ENCODE measurements at places on chromosomes 1 and 21. TPM values are rescaled to one million over a fixed set of nuclear protein-coding genes. Genes with fewer than 3 reads are reported as not detected.

GRCh38 chr1:201545851-201546492 is 7.0 kb downstream of the NAV1 start:
- no peak overlapping the region for H3K27ac ChIP-seq
- peaks cover 4% of the 10 kb centered on the region for H3K4me1 ChIP-seq
- H3K36me3 ChIP-seq: no peaks in the 10 kb centered on the region
- no peak overlapping the region for H3K4me3 ChIP-seq
- no peak for DNase-seq

GRCh38 chr1:10674700-10675609 is 121.5 kb downstream of the CASZ1 start:
- no peak overlapping the region for H3K4me3 ChIP-seq
- no peaks in the 10 kb centered on the region for H3K36me3 ChIP-seq

DNA sequence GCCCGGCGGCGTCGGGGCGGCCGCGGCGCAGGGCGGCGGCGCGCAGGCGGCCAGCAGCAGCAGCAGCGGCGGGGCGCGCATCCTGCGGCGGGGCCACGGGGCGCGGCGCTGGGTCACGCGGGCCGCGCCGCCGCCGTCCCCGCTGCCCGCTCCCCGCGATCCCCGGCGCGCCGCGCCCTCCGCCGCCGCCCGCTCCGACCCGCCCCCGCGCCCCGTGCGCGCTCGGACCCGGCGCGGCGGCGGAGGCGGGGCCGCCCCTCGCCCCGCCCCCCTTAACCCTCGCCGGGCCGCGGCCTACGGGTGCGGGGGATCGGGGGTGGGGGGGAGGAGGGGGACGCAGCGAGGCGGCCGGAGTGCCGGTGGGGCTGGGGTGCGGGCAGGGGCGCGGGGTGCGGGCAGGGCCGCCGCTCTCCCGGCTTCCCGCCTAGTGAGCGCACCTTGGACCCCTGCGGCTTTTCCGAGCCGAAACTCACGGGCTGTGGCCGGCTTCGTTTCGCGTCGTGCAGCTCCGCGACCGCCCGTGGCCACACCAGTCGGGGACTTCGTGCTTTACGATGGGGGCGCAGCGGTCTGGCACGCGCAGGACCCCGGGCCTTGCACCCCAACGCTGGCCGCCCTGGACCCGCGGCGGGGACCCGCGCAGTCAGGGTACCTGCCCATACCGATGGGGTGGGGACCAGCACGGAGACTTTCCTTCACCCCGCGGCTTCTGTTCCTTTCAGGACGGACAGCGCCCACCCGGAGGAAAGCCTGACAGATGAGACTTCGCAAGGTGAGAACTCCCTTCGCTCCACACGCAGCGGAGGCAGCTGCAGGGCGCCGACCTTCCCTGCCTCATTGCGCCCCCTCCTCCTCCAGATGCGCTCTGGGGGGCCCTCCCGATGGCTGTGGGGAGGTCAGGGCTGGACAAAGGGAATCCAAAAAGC is at the start of gene FNDC10:
Gene FNDC10 (minus strand): TSS at position 201 of the 926 bp plus-strand sequence. CDS start 120 bp downstream, at position 81.
- H3K27ac ChIP-seq: no peak within 1 kb of the TSS
- peaks cover 19% of the 10 kb centered on the region for H3K4me1 ChIP-seq
- no peak for DNase-seq
- no peaks in the 10 kb centered on the region for H3K36me3 ChIP-seq
- peak within 1 kb of the TSS; percentile 44 for H3K4me3 ChIP-seq

DNA sequence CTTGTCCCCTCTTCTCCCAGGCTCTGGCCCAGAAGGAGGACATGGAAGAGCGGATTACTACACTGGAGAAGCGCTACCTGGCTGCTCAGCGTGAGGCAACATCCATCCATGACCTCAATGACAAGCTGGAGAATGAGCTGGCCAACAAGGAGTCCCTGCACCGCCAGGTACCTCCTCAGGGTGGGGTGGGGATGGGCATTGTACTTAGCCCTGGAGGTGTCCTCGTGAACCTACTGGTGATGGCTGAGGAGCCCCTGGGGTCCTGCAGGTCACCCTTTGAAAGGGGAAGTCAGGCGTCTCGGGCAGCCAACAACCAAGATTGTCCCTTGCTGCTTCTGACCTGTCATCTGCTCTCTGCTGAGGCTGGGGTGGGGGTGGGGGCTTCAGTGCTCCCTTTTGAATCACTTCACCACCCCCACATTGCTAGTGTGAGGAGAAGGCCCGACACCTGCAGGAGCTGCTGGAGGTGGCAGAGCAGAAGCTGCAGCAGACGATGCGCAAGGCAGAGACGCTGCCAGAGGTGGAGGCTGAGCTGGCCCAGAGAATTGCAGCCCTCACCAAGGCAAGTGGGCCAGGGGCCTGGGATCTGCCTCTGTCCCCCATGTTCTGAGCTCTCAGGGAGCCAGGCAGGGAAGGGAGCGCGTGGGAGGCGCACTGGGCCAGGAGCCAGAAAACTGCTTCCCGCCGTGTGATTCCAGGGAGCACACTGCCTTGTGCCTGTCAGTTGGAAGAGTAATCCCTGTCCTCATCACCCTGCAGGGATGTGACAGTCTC is 19.7 kb downstream of the PPFIA4 start:
- no peak overlapping the region for H3K27ac ChIP-seq
- peaks cover 4% of the 10 kb centered on the region for H3K36me3 ChIP-seq
- H3K4me1 ChIP-seq: peaks cover 27% of the 10 kb centered on the region
- no peaks in the 10 kb centered on the region for H3K27me3 ChIP-seq
- no peak for DNase-seq

DNA sequence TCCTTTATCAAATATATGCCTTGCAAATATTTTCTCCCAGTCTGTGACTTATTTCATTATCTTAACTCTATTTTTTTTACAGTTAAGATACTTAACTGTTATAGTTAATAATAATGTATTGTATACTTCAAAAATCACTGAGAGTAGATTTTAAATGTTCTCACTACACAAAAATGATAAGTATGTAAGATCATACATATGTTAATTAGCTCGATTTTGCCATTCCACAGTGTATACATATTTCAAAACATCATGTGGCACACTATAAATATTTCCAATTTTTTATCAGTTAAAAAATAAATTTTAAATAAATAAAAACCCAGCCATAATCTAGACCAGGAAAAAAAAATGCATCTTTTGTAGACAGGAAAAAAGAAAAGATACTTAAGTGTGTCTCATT is 27.2 kb downstream of the CTTNBP2NL start:
- peaks cover 30% of the 10 kb centered on the region for H3K36me3 ChIP-seq
- no peaks in the 10 kb centered on the region for H3K4me1 ChIP-seq
- H3K27me3 ChIP-seq: no peaks in the 10 kb centered on the region
- H3K27ac ChIP-seq: no peak overlapping the region
- DNase-seq: no peak

GRCh38 chr1:71908303-71908702 is 374.0 kb downstream of the NEGR1 start:
- H3K27me3 ChIP-seq: no peaks in the 10 kb centered on the region
- no peaks in the 10 kb centered on the region for H3K4me1 ChIP-seq
- H3K36me3 ChIP-seq: no peaks in the 10 kb centered on the region
- DNase-seq: no peak

- DNase-seq: no peak
- no peaks in the 10 kb centered on the region for H3K27me3 ChIP-seq
- H3K4me3 ChIP-seq: no peak overlapping the region
These were observed 344.0 kb downstream of the CHRM3 start for GRCh38 chr1:239730378-239730777.

- H3K27ac ChIP-seq: no peak overlapping the region
- no peaks in the 10 kb centered on the region for H3K4me1 ChIP-seq
- DNase-seq: no peak
- H3K36me3 ChIP-seq: no peaks in the 10 kb centered on the region
- no peak overlapping the region for H3K4me3 ChIP-seq
- peaks cover 79% of the 10 kb centered on the region for H3K27me3 ChIP-seq
These were observed 401.2 kb downstream of the MATN1 start for GRCh38 chr1:30321996-30322858.

- peaks cover 31% of the 10 kb centered on the region for H3K27me3 ChIP-seq
- peak within 1 kb of the TSS; percentile 48 for H3K4me3 ChIP-seq
- peak; percentile 11 for DNase-seq
- H3K36me3 ChIP-seq: no peaks in the 10 kb centered on the region
- peaks cover 9% of the 10 kb centered on the region for H3K4me1 ChIP-seq
These were observed at the start of gene SLC30A10 for GRCh38 chr1:219927956-219928790. TSS of gene SLC30A10 (minus strand) at chr1:219928557. CDS start at chr1:219928440, 117 bp downstream.

GRCh38 chr1:113266788-113267187 is 123.5 kb upstream of the MAGI3 start:
- H3K4me3 ChIP-seq: no peak overlapping the region
- no peaks in the 10 kb centered on the region for H3K4me1 ChIP-seq
- no peak overlapping the region for H3K27ac ChIP-seq
- DNase-seq: no peak

- H3K4me3 ChIP-seq: no peak overlapping the region
- peak overlapping the region; percentile 59 for H3K27ac ChIP-seq
- no peaks in the 10 kb centered on the region for H3K36me3 ChIP-seq
These were observed 27.8 kb upstream of the LRRC38 start for GRCh38 chr1:13541435-13542215.

- no peaks in the 10 kb centered on the region for H3K36me3 ChIP-seq
- H3K27ac ChIP-seq: no peak overlapping the region
- no peak for DNase-seq
- H3K4me1 ChIP-seq: peaks cover 2% of the 10 kb centered on the region
- H3K4me3 ChIP-seq: no peak overlapping the region
- no peaks in the 10 kb centered on the region for H3K27me3 ChIP-seq
These were observed 13.3 kb downstream of the CYP4X1 start for GRCh38 chr1:47036764-47037163.

- no peak overlapping the region for H3K4me3 ChIP-seq
- DNase-seq: no peak
- no peaks in the 10 kb centered on the region for H3K27me3 ChIP-seq
- no peak overlapping the region for H3K27ac ChIP-seq
These were observed 666.1 kb downstream of the SMYD3 start for GRCh38 chr1:245840971-245841370.

- no peak overlapping the region for H3K4me3 ChIP-seq
- no peaks in the 10 kb centered on the region for H3K36me3 ChIP-seq
- DNase-seq: no peak
- H3K27me3 ChIP-seq: no peaks in the 10 kb centered on the region
These were observed 25.3 kb upstream of the TMCO1 start for GRCh38 chr1:165793951-165794350.

DNA sequence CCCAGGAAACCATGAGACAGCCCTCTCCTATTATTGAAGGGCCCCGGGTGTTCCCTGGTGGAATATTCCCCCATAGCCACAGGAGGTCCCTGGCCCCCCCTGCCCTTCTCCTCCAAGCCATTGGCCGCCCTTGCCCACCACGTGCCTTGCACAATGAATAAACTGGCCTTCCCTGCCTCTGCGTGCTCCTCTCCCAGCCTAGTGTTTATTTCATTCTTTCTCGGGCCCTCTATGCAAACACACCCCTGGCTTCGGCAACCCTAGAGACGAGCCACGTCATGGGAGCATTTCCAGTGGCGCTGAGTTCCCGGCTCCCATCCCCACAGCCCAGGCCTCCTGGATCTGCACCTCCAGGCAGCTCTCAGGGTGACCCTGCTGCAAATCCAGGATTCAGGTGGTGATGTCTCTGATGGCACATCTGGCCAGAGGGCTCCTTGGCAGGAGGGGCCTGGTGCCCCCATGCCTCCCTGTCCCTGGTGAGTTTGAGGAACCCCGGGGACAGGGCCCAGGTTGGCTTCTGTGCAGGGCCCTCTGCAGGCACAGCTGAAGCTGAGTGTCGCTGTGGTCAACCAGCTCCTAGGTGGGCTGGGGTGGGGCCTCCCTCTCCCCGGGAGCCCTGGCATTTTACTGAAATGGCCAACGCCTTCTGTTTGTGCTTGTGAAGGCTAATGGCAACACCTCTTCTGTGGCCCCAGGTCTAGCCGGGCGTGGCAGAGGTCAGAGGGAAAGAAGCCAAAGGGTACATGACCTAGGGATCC is 6.2 kb downstream of the KRTAP10-12 start:
- peaks cover 85% of the 10 kb centered on the region for H3K27me3 ChIP-seq
- no peaks in the 10 kb centered on the region for H3K4me1 ChIP-seq
- no peak overlapping the region for H3K27ac ChIP-seq
- no peak overlapping the region for H3K4me3 ChIP-seq
- DNase-seq: no peak
- no peaks in the 10 kb centered on the region for H3K36me3 ChIP-seq

DNA sequence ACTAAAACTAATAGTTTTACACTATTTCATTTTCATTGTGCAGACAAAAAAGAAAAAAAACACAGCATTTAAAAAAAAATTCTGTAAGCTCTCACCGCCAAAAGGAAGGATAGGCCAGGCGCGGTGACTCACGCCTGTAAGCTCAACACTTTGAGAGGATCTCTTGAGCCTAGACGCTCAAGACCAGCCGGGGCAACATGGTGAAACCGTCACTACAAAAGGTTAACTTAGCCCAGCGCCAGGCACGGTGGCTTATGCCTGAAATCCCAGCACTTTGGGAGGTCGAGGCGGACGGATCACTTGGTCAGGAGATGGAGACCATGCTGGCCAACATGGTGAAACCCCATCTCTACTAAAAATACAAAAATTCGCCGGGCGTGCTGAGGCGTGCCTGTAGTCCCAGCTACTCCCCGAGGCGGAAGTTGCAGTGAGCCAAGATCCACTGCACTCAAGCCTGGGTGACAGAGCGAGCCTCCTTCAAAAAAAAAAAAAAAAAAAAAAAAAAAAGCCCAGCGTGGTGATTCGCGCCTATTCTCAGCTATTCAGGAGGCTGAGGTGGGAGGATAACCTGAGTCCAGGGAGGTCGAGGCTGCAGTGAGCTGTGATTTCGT is 14.3 kb upstream of the SPEN start:
- no peaks in the 10 kb centered on the region for H3K36me3 ChIP-seq
- DNase-seq: peak; percentile 59
- H3K27ac ChIP-seq: peak overlapping the region; percentile 100
- H3K4me3 ChIP-seq: peak overlapping the region; percentile 89

DNA sequence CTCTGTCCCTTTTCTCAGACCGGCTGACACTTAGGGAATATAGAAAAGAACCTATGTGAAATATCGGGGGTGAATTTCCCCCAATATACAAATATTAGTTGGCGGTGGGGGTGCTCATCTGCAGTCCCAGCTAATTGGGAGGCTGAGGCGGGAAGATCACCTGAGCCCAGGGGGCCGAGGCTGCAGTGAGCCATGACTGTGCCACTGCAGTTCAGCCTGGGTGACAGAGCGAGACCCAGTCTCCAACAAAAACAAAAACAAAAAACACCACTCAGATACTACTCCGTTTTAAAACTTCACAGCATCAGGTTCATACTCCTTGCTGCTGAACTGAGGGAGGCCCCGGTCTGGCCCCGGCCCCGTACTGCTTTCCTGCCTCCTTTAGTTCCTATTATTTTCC is 5.9 kb upstream of the EXOSC10 start:
- H3K27ac ChIP-seq: no peak overlapping the region
- H3K36me3 ChIP-seq: no peaks in the 10 kb centered on the region
- H3K4me1 ChIP-seq: no peaks in the 10 kb centered on the region
- no peak for DNase-seq

- no peak for DNase-seq
- no peaks in the 10 kb centered on the region for H3K36me3 ChIP-seq
- no peaks in the 10 kb centered on the region for H3K4me1 ChIP-seq
- H3K27ac ChIP-seq: no peak overlapping the region
- H3K4me3 ChIP-seq: no peak overlapping the region
- peaks cover 4% of the 10 kb centered on the region for H3K27me3 ChIP-seq
These were observed 6.6 kb upstream of the TFF3 start for GRCh38 chr21:42321845-42322244.

PCP4L1 gene
- 1.0 TPM for total RNA-seq

DAB1 gene
- total RNA-seq: 7.1 TPM

GRIK3 gene
- total RNA-seq: 0.10 TPM

THEM5 gene
- total RNA-seq: 0.25 TPM
